ENCODE measurements at places on chromosomes 3 and 15. TPM values are rescaled to one million over a fixed set of nuclear protein-coding genes. Genes with fewer than 3 reads are reported as not detected.

Gene GOLGA6A
- total RNA-seq: 0.84 TPM

Gene ATP13A4
- 2.8 TPM for total RNA-seq

Gene CCDC54
- not detected for total RNA-seq

Gene KIF15
- 42.1 TPM for total RNA-seq

Gene IGSF10
- total RNA-seq: not detected

Gene AMT
- total RNA-seq: 2.7 TPM

Gene CHRFAM7A
- not detected for total RNA-seq

Gene MYRIP
- total RNA-seq: not detected

Gene RPP25
- 3.5 TPM for total RNA-seq

Gene CCDC71
- total RNA-seq: 12.8 TPM

Gene OR5AC2
- total RNA-seq: not detected

Gene RNU5B-1
- not detected for total RNA-seq

Gene SLC22A13
- total RNA-seq: not detected

Gene POPDC2
- 1.5 TPM for total RNA-seq

Gene LRRC2
- not detected for total RNA-seq

Gene TM6SF1
- total RNA-seq: 1.7 TPM

Gene PLCL2
- 20.5 TPM for total RNA-seq

Gene SYNPR
- total RNA-seq: not detected

Gene LTK
- total RNA-seq: not detected

Gene RFT1
- total RNA-seq: 29.9 TPM

Gene UBAP1L
- total RNA-seq: 1.6 TPM

Gene TNFSF10
- 31.8 TPM for total RNA-seq

Gene KCNAB1
- not detected for total RNA-seq

All from activated naive CD4-positive, alpha-beta T cell treated with anti-CD3 and anti-CD28 coated beads for 36 hours (primary cell).